H4 (cell line): ENCODE measurements at places on chromosomes 4 and X. TPM values are rescaled to one million over a fixed set of nuclear protein-coding genes. Genes with fewer than 3 reads are reported as not detected.
A peak's percentile ranks its signal among the peaks of the same experiment; 100 is the strongest.

- DNase-seq = no peak
These were observed at the start of gene MAOA for GRCh38 chrX:43656005-43656494. MAOA (plus strand) TSS chrX:43656299; CDS start chrX:43656342, 43 bp downstream.

Gene MAP9
- total RNA-seq = 9.9 and 15.2 TPM in 2 replicates

GRCh38 chr4:142846108-142846728 is at the start of gene INPP4B:
INPP4B (minus strand) TSS chr4:142846301.
- DNase-seq = no peak

- no peak for DNase-seq
These were observed 198.3 kb downstream of the NSUN7 start for GRCh38 chr4:40948014-40948413.

GRCh38 chr4:168486912-168487281 is 6.6 kb upstream of the DDX60L start:
- peak; percentile 30 for DNase-seq

Gene ARMCX2
- total RNA-seq = 1.5 and 5.9 TPM in 2 replicates

Gene KLHL4
- total RNA-seq = 19.4 and 23.6 TPM in 2 replicates
